ENCODE measurements at places on chromosomes 6 and 20. TPM values are rescaled to one million over a fixed set of nuclear protein-coding genes. Genes with fewer than 3 reads are reported as not detected.
A peak's percentile ranks its signal among the peaks of the same experiment; 100 is the strongest.

- H3K4me1 ChIP-seq = no peaks in the 10 kb centered on the region
- no peaks in the 10 kb centered on the region for H3K36me3 ChIP-seq
- H3K27me3 ChIP-seq = no peaks in the 10 kb centered on the region
- no peak overlapping the region for H3K4me3 ChIP-seq
Measured at GRCh38 chr6:10082385-10082784, 332.5 kb downstream of the TFAP2A start.

GRCh38 chr6:84242265-84242664 lies 14.8 kb upstream of the CEP162 start:
- H3K36me3 ChIP-seq = no peaks in the 10 kb centered on the region
- H3K27me3 ChIP-seq = no peaks in the 10 kb centered on the region
- no peak overlapping the region for H3K4me3 ChIP-seq

GRCh38 chr6:150627585-150628025 lies 27.9 kb downstream of the PLEKHG1 start:
- no peaks in the 10 kb centered on the region for H3K36me3 ChIP-seq
- H3K27me3 ChIP-seq = no peaks in the 10 kb centered on the region
- no peak overlapping the region for H3K4me3 ChIP-seq
- no peaks in the 10 kb centered on the region for H3K4me1 ChIP-seq
- no peak overlapping the region for H3K27ac ChIP-seq

COL10A1 gene
- polyA plus RNA-seq = 5.1 TPM

LKAAEAR1 gene
- 0.37 TPM for polyA plus RNA-seq

DNA sequence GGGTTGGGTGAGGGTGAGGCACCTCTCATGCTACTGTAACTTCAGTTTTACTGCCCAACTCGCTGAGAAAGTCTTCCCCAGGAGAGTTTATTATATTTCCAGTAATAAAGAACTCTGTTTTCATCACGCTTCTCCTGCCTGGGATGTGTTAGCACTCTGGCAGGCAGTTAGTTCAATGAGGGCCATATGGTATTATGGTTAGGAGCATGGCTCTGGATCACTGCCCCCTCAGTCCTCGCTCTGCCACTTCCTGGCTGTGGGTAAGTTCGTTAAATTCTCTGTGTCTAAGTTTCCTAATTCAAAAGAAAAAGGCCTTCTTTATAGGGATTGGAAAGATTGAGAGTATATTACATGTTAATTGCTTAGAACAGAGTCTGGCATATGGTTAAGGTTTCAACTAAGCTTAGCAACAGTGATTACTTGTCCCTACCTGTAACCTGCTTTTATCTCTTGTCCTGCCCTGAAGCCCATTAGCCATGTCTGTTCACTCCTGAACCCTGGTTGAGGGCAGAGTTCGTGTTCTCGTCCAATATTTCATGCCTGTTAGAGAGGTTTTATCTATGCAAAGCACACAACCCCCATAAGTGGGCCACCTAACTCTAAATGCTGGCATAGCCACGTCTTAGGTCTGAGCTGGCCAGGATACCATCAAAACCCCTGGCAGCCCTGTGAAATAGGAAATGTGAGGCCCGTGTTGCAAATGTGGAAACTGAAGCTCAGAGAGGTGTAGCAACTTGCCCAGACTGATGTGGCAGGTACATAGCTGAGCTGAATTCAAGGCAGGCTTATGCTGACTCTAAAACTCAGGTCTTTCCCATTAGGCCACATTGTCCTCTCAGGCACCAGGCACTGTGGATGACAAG lies 342.5 kb upstream of the JARID2 start:
- no peaks in the 10 kb centered on the region for H3K27me3 ChIP-seq
- H3K4me1 ChIP-seq = no peaks in the 10 kb centered on the region
- DNase-seq = no peak
- no peak overlapping the region for H3K4me3 ChIP-seq

DNA sequence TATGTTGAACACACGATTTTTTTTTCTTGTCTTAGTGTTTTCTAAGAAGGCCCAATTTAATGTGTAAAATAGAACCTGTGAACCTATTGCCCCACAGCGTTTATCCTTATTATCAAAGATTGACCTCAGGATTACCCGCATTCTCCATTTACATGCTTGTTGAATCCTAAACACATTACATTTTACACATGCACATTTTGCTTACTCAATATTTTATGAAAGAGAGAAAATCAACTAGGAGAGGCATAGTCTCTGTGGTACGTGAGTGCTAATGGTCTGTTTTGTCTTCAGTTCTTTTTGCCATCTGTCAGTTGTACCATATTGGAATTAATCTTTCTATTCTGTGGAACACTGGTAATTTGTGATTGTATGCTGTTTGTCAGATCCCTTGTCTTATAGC lies 80.1 kb upstream of the SMIM8 start:
- no peak overlapping the region for H3K27ac ChIP-seq
- no peak for DNase-seq

DNA sequence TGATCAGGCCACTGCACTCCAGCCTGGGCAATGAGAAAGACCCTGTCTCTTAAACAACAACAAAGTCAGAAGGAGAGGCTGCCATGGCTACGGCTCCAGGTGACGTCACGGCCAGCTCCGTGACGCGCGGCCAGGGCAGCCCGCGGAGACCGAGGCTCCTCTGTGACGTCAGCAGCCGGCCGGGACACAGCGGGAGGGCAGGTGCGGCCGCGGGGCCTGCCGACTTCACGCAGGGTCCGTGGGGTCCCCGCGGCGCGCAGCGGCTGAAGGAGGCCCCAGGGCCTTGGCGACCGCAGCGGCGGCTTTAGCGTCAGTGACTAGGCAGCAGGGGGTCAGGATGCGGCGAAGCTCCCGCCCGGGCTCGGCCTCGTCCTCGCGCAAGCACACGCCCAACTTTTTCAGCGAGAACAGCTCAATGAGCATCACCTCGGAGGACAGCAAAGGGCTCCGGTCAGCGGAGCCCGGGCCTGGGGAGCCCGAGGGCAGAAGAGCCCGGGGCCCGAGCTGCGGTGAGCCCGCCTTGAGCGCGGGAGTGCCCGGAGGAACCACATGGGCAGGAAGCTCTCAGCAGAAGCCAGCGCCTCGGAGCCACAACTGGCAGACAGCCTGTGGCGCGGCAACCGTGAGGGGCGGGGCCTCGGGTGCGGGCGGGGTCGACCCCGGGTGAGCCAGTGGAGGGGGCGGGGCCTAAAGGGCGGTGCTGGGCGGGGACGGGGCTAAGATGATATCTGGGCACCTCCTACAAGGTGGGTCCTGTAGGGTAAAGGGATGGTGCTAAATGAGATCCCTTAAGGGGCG lies at the start of gene SPAG4:
SPAG4 (plus strand) TSS at position 163 of the 798 bp plus-strand sequence; CDS start at position 338, 175 bp downstream.
- no peaks in the 10 kb centered on the region for H3K36me3 ChIP-seq
- no peaks in the 10 kb centered on the region for H3K27me3 ChIP-seq
- peak within 1 kb of the TSS; percentile 83 for H3K4me3 ChIP-seq
- peak; percentile 100 for DNase-seq
- 0 out of 2 replicates have a peak, but pooled peaks cover 8% of the 10 kb centered on the region for H3K4me1 ChIP-seq
- H3K27ac ChIP-seq = peak within 1 kb of the TSS; percentile 91

HMGCLL1 gene
- polyA plus RNA-seq = 0.05 TPM

DNA sequence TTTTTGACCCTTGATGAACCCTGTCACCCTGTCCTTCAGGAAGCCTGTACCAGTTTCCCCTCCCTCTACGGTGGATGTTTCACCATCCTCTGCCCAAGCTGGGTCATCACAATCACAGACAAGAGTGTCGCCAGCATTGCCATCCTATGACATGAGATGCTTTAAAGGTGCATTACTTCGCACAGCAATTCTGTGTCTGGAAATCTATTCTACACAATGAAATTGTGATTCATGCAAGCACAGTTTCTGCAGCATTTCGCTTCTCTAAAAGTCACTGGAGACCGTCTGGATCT lies 2.5 kb upstream of the ULBP2 start:
- H3K36me3 ChIP-seq = no peaks in the 10 kb centered on the region
- peaks cover 48% of the 10 kb centered on the region for H3K27me3 ChIP-seq
- DNase-seq = no peak
- no peak overlapping the region for H3K27ac ChIP-seq
- peak overlapping the region; percentile 56 for H3K4me3 ChIP-seq
- H3K4me1 ChIP-seq = peaks cover 8% of the 10 kb centered on the region

GRCh38 chr6:106572436-106572835 lies 56.9 kb downstream of the RTN4IP1 start:
- H3K27ac ChIP-seq = no peak overlapping the region
- peaks cover 27% of the 10 kb centered on the region for H3K36me3 ChIP-seq
- no peaks in the 10 kb centered on the region for H3K4me1 ChIP-seq
- DNase-seq = no peak
- no peak overlapping the region for H3K4me3 ChIP-seq

- peak overlapping the region; percentile 48 for H3K27ac ChIP-seq
- DNase-seq = no peak
- no peaks in the 10 kb centered on the region for H3K27me3 ChIP-seq
- H3K4me3 ChIP-seq = no peak overlapping the region
- H3K36me3 ChIP-seq = no peaks in the 10 kb centered on the region
Measured at GRCh38 chr6:80523531-80523997, 417.1 kb downstream of the BCKDHB start.

MOG gene
- polyA plus RNA-seq = not detected

SYNDIG1 gene
- not detected for polyA plus RNA-seq

- H3K27me3 ChIP-seq = no peaks in the 10 kb centered on the region
- H3K27ac ChIP-seq = peak overlapping the region; percentile 27
- H3K36me3 ChIP-seq = peaks cover 6% of the 10 kb centered on the region
- peak overlapping the region; percentile 83 for H3K4me3 ChIP-seq
- DNase-seq = no peak
- peaks cover 13% of the 10 kb centered on the region for H3K4me1 ChIP-seq
Measured at GRCh38 chr20:35661908-35662307, 2.8 kb downstream of the CPNE1 start.

PAX1 gene
- polyA plus RNA-seq = not detected

GINS1 gene
- 5.1 TPM for polyA plus RNA-seq

GTSF1L gene
- polyA plus RNA-seq = not detected

SMIM13 gene
- polyA plus RNA-seq = 2.1 TPM

DNA sequence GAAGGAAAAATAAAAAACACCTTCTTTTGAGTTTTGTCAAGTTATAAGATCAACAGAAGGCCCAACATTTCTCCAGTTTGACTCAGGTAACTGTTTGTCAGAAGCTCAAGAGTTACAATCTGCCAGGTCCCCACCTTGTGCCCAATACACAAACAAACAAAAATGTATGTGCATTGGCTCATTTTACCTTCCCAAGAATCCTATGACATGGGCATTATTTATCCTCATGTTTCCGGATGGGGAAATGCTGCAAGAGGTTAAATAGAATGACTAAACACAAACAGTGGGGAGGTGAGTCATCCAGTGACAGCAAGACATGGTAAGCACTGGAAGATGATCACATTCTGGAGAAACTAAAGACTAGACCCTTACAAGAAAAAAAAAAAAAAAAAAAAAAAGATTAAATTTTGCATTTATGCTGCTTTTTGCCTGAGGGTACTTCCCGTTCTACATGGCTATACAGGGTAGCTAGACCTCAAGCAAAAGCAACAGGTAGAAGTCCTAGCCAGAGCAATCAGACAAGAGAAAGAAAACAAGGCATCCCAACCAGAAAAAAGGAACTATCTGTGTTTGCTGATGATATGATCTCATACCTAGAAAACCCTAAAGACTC lies 23.6 kb upstream of the ANKRD60 start:
- H3K4me1 ChIP-seq = peaks cover 5% of the 10 kb centered on the region
- H3K36me3 ChIP-seq = peaks cover 12% of the 10 kb centered on the region
- DNase-seq = no peak
- no peak overlapping the region for H3K4me3 ChIP-seq

DCDC2 gene
- not detected for polyA plus RNA-seq

BPIFB1 gene
- polyA plus RNA-seq = not detected

DNA sequence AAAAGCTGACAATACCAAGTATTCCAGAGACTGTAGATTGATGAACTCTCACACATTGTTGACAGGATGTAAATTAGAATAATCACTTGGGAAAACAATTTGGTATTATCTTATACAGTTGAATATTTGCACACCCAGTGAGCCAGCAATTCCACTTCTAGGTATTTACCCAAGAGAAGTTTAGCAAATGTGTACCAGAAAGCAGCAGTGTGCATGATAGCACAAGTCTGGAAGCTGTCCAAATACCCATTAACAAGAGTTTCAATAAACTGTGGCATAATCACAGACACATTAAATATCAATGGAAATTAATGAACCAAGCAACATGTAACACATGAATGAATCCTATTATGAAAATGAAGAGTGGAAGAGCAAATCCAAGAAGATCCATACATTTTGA lies 233.6 kb downstream of the TPBG start:
- no peak overlapping the region for H3K27ac ChIP-seq
- no peak for DNase-seq
- H3K4me3 ChIP-seq = no peak overlapping the region
- H3K27me3 ChIP-seq = no peaks in the 10 kb centered on the region

- peaks cover 8% of the 10 kb centered on the region for H3K27me3 ChIP-seq
- DNase-seq = no peak
- no peaks in the 10 kb centered on the region for H3K36me3 ChIP-seq
- H3K4me1 ChIP-seq = no peaks in the 10 kb centered on the region
- no peak overlapping the region for H3K27ac ChIP-seq
- H3K4me3 ChIP-seq = no peak overlapping the region
Measured at GRCh38 chr6:47451162-47451561, 26.4 kb upstream of the CD2AP start.

DNA sequence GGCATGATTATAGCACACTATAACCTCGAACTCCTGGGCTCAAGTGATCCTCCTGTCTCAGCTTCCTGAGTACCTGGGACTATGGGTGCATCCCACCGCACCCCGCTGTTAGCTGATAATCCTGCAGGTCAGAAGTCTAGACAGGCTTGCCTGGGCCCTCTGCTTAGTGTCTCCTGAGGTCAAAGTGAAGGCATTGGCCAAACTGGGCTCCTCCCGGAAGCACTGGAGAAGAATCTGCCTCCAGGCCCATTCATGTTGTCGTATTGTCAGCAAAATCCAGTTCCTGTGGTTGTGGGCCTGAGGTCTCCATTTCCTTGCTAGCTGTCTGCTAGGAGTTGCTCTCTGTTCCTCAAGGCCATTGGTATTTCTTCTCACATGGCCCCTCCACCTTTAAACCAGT lies 6.3 kb upstream of the MROH8 start:
- H3K36me3 ChIP-seq = peaks cover 25% of the 10 kb centered on the region
- no peaks in the 10 kb centered on the region for H3K4me1 ChIP-seq
- H3K27me3 ChIP-seq = no peaks in the 10 kb centered on the region
- no peak for DNase-seq
- no peak overlapping the region for H3K4me3 ChIP-seq

FABP7 gene
- not detected for polyA plus RNA-seq

ENPP5 gene
- polyA plus RNA-seq = not detected

GRCh38 chr6:101883505-101883904 lies 490.0 kb downstream of the GRIK2 start:
- no peaks in the 10 kb centered on the region for H3K27me3 ChIP-seq
- H3K27ac ChIP-seq = no peak overlapping the region
- H3K4me1 ChIP-seq = no peaks in the 10 kb centered on the region
- no peak for DNase-seq

APMAP gene
- 115 TPM for polyA plus RNA-seq
